ENCODE measurements at places on chromosomes 3 and 15.
A peak's percentile ranks its signal among the peaks of the same experiment; 100 is the strongest.

DNA sequence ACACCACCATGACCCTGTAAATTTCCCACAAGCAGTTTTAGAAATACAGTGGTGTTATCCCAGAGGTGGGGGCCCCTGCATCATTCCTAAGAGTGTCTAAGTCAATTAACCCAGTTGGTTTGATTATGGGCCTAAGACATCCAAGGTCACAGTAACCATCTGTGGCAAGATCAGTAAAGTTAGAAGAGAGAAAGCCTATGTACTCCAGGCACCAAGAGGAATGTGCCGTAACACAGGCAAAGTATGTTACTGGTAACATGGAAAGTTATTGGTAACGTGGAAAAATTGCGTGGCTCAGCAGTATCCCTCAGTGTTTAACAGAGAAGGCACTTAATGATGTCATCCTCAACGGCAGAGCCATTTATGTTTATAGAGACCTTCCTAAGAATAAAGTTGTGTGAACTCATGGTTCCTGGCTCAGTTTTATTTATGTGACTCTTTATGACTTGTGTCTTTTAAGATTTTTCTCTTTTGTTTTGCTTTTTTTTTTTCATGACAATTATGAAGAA lies 144.1 kb upstream of the RASGRP1 start:
- no peak for DNase-seq

- no peak for DNase-seq
These were observed 28.4 kb upstream of the IFT57 start for GRCh38 chr3:108250626-108251025.

DNA sequence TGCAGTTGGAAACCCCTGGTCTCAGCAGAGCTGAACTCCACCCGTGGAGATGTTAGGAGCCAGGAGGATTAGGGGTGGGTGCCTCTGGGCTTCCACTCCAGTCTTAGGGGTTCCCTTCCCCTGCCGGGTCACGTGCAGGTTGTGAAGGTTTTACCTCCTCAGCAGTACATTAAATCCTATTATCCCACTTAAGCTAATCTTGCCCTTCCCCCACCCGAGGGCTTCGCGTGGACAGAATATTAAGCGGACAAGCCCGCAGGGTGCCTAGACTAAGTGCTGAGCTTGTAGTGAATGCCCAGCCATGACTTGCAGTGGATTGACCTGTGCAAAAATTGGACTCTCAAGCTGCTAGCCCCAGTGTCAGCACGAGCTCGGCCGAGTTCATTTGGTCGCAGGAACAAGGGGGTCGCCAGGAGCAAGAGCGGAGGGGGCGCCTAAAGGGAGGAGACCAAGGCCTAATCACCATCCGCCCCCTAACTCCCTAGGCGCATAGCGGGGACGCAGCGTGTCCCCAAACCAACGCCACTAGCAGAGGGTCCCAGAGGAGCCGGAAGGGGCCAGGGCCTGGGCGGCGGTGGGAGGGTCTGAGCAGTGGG lies 498 bp upstream of the SEMA4B start:
- no peak for DNase-seq

GRCh38 chr3:178754852-178755510 lies 218.7 kb downstream of the KCNMB2 start:
- no peak for DNase-seq

DNA sequence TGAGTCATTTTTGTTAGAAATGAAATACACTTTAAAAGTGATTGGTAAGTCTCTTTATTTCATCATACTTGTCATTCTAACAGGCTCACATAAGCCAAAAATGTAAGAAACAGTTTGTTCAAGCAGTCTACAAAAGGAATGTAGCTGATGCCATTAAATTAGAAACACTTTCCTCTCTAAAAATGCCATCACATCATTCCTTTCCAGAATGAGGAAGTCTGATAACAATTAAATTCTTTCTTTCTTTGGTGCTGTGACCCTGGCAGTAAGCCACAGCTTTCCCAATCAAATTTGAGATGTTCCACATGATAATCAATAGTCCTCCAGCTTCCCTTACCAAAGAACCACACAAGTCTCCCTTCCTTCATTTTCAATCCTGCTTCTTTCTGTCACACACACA lies 9.4 kb upstream of the P2RY1 start:
- no peak for DNase-seq

- no peak for DNase-seq
These were observed 25.6 kb downstream of the FAM43A start for GRCh38 chr3:194711286-194711685.

DNA sequence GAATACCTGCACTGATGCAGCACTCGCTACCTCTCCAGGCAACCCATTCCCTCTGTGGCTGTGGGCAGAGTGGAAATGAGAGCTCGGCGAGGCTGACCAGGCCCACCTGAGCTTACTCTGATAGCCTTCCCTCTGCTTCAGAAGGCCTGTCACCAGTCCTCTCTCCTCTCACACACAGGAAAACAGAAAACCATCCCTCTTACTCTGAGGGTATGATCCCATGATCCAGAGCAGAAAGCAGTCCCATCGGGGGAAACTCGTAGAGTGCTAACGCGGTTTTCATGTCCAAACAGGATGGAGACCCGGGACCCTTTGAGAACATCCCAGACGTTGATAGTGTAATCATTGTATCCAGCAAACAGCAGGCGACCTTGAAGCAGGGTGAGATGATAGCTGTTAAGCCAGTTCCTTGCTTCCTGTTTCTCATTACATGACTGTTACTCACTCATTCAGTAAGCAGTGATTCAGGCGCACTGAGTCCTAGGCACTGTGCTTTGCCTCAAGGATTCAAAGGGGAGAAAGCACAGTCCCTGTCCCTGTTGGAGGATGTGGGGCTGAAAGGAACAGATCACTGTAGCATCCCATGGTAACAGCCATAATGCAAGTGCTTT lies 11.8 kb upstream of the BCL2L10 start:
- DNase-seq: no peak

- no peak for DNase-seq
These were observed 4.0 kb upstream of the ZNF639 start for GRCh38 chr3:179318876-179319275.

GRCh38 chr3:76024640-76025039 lies 239.3 kb upstream of the ZNF717 start:
- DNase-seq: no peak

- DNase-seq: no peak
These were observed 122.4 kb downstream of the NR1D2 start for GRCh38 chr3:24067483-24067882.

- peak; percentile 45 for DNase-seq
These were observed 4.6 kb upstream of the P2RY14 start for GRCh38 chr3:151282921-151283320.

DNA sequence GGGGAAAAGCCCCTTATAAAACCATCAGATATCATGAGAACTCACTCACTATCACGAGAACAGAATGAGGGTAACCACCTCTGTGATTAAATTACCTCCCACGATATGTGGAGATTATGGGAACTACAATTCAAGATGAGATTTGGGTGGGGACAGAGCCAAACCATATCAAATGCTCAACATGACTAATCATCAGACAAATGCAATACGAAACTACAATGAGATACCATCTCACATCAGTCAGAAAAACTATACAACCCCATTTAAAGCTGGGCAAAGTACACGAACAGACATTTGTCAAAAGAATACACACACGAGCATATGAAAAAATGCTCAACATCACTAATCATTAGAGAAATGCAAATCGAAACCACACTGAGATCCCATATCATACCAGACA lies 67.7 kb downstream of the SCAPER start:
- no peak for DNase-seq

GRCh38 chr3:149095487-149095886 lies 9.2 kb upstream of the HLTF start:
- DNase-seq: no peak

GRCh38 chr15:93247466-93248121 lies 158.6 kb upstream of the RGMA start:
- no peak for DNase-seq

DNA sequence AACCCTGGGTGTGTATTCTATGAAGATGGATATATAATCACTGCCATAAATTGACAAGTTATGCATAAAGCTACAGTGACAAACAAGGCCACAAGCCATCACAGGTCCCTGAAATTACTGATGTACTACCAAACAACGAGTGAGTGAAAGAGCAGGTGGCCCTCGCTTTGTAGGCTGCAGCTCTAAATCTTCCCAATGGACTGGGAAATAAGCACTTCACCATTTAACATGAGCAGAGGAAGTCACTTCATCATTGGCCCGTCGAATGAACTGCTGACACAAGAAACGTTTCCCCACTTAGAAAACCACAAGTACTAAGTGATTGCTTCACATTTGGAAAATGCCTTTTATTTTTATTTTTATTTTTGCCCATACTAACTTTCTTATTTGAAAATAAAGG lies 218.0 kb downstream of the ZNF385D start:
- DNase-seq: no peak

GRCh38 chr3:194900854-194901522 lies 215.3 kb downstream of the FAM43A start:
- DNase-seq: no peak

DNA sequence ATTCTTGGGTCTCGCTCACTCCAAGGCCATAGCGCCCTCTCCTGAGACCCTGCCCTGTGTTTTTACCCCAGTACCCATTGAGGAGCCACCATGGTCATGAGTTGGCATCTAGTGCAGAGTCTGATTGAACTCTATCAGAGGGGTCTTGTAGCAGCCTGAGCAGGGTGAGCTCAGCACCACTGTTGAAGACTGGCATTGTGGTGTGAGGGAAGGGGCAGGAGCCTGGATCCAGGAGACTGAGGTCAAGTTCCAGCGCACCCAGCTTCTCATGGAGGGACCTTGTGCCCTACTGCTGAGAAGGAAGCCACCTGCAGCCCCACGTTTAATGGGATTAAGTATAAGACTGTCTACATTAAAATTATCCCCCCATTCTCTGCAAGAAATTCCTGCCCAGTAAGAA lies 65.8 kb upstream of the LARS2 start:
- no peak for DNase-seq

- DNase-seq: no peak
These were observed 43.4 kb downstream of the HLTF start for GRCh38 chr3:149042789-149043386.

DNA sequence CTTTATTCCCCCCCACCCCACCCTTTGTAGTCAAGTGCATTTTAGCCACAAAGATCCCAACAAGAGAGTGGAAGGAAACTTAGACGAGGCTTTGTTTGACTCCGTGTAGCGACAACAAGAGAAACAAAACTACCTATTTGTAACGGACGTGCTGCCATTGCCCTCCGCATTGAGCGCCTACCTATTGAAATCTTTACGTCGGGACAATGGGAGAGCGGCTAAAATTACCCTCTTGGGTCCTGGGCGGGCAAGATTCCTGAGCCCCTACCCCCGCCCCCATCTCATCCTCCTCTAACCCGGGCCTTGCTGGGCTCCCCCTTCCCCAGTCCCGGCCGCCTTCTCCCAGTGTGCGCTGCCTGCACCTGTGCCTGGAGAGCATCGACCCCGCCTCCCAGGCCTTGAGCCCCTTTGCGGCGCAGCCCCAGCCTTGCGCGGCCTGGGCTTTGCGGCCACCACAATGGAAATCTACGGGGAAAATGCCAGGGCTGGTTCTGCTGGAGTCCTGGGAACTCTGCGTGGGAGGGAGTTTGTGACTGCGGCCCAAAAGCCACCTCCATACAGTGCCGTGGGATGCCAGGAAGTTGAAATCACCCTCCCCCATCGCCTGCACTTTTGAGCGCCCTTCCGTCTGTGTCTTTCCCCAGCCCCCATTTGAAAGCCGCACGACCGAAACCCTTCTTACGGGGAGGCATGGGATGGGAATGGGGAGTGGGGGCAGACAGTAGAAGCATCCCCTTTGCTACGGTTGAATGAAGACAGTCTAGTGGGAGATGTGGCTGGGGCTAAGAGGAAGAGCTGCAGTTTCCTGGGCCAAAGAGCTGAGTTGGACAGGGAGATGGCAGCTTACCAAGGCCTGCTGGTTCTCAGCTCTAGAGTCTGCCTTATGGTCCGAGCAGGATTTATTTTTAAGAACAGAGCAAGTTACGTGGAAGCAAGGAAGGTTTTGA lies 1.1 kb upstream of the SOX2 start:
- DNase-seq: no peak

DNA sequence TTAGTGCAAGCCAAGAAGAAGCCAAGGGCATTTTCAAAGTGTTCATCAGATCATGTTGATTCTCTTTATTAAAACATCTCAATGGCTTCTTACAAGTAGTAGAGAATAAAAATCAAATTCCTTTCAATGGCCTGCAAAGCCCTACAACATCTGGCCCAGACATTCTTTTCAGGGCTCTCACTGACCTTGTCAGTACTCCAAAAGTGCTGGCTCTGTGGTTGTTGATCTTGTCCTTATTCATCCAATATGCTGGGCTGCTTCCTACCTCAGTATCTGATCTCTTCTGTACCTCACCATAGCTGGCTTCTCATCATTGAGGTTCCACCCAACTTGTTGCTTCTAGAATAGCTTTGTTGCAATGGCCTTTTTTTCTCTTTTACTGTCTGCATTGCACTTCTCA lies 74.0 kb upstream of the SAMMSON start:
- no peak for DNase-seq

GRCh38 chr15:45868109-45868691 lies 233.4 kb downstream of the SQOR start:
- no peak for DNase-seq

DNA sequence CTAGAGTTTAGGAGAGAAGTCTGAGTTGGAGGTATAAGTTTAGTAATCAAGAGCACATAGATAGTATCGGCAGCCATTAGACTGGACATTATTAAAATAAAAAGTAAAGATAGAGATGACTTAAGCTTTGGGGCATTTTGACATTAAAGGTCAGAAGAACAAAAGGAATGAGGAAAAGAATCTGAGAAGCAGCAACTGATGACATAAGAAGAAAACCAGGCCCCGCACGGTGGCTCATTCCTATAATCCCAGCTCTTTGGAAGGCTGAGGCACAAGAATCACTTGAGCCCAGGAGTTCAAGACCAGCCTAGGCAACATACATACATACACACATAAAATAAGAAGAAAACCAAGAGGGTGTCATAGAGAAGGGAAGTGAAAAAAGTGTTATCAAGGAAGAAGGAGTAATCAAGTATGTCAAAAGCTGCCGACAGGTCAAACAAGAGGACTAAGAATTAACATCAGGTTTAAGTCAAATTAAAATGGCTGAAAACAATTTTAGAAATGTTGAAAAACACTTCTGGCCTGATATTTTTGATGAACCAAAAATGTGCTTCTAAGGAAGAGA lies 38.9 kb downstream of the ACAP2 start:
- no peak for DNase-seq

DNA sequence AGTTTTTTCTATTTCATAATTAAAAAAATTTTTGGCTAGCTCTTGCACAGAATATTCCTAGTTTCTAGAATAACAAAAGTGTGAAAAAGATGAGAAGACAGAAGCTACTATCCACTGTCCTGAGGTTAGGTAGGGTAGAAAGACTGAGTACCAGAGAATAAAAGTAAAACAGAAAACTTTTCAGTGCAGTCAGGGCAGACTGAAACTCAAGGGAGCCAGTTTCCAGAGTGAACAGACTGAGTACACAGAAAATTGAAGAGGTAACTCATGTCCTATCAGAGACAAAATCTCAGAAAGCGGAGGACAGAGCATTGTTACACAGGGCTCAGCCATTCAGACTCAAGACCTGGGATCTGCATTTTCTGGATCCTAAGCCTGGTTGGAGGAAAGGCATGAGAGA lies 8.8 kb upstream of the FBXO40 start:
- DNase-seq: no peak

DNA sequence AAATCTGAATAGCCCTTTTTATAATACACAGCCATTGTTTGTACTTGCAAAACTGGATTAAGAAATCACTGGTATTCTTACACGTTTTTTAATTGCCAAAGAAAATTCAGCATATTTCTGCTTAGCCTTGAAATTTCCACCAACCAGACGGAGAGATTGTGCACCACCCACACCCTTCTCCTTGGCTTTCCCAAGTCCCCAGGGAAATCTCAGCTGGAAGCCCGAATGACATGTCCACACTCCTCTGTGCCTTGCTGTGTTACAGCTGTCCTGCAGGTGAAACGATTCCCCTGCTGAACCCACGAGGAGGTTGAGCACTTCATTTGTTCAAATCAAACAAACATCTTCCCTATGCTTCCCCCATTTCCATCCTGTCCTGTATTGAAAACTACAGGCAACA lies 49.6 kb upstream of the PPARG start:
- DNase-seq: no peak

All from right renal pelvis (tissue), 4 donors.